ENCODE measurements at places on chromosomes 3 and 15.
A peak's percentile ranks its signal among the peaks of the same experiment; 100 is the strongest.

- no peak for DNase-seq
Measured at GRCh38 chr3:22585911-22586310, 617.2 kb upstream of the UBE2E2 start.

GRCh38 chr3:99006686-99007085, 105.2 kb upstream of the DCBLD2 start:
- no peak for DNase-seq

DNA sequence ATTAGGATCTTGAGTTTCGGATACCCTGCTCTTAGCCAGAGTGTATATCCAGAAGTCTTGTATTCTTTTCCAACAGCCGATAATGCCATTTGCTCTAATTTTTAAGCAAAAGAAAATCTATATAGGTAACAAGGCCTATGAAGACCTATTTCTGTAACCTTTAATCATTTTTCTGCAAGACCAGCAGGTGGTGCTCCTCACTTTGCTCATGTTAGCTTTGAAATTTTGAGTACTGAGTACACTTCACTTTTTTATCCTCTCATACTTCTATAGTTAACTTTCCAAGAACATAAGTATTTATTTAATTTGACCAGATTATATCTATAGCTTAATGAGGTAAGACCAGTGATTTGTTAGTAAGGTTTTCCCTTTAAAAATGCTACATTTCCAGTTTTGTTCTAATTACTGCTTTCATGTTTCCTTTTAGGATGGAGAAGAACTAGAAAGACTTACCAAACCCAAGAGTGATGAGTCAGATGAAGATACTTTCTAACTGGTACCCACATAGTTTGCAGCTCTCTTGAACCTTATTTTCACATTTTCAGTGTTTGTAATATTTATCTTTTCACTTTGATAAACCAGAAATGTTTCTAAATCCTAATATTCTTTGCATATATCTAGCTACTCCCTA, 20.5 kb downstream of the SLC35A5 start:
- DNase-seq = peak; percentile 3

DNA sequence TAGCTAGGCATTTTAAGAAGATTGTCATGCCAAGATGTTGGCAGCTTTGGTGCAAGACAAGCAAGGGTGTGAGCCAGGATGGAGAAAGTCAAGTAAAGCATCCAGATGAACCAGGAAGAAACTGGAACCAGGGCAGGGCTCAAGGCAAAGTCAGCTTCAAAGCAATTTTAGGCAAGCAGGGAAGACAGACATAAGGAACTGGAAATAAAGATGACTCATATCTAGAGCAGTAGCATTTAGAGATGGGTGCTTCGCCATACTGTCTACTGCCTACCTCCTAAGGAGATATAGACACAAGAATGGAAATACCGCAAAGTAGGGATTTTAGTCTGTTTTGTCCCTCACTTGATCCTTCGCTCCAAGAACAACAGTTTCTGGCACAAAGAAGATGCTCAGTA, 59.9 kb downstream of the RYR3 start:
- no peak for DNase-seq

- DNase-seq = no peak
Measured at GRCh38 chr3:63687278-63688225, 35.1 kb downstream of the SNTN start.

GRCh38 chr15:25700916-25701315, 162.2 kb downstream of the ATP10A start:
- no peak for DNase-seq

- no peak for DNase-seq
Measured at GRCh38 chr3:188598894-188599293, 444.9 kb downstream of the LPP start.

DNA sequence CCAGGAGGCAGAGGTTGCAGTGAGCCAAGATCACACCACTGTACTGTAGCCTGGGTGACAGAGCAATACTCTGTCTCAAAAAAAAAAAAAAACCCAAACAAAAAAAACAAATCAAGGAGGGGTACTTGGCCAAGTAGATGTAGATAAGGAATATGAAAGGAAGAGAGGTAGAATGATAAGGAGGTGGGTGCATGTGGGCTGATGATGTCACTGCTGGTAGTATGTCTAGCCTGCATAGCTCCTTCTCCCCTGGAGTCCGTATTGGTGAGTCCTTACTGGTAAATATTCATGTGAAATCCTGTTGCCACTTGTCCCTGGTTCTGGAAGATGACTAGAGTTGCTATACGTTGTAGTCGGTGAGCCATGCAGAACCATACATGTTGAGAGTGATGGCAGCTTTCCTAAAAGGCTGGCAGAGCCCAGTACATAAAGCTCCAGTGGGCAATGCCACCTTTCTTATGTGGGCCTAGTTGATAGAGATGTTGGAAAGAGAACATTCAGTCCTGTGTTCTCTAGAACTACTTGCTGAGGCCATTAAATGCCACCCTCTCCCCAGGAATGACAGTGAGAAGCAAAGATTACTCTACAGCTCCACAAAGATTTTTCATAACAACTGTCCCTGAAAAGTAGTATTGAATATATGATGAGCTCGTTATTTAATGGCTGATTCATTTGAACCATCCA, 11.0 kb downstream of the KAT2B start:
- DNase-seq = no peak

DNA sequence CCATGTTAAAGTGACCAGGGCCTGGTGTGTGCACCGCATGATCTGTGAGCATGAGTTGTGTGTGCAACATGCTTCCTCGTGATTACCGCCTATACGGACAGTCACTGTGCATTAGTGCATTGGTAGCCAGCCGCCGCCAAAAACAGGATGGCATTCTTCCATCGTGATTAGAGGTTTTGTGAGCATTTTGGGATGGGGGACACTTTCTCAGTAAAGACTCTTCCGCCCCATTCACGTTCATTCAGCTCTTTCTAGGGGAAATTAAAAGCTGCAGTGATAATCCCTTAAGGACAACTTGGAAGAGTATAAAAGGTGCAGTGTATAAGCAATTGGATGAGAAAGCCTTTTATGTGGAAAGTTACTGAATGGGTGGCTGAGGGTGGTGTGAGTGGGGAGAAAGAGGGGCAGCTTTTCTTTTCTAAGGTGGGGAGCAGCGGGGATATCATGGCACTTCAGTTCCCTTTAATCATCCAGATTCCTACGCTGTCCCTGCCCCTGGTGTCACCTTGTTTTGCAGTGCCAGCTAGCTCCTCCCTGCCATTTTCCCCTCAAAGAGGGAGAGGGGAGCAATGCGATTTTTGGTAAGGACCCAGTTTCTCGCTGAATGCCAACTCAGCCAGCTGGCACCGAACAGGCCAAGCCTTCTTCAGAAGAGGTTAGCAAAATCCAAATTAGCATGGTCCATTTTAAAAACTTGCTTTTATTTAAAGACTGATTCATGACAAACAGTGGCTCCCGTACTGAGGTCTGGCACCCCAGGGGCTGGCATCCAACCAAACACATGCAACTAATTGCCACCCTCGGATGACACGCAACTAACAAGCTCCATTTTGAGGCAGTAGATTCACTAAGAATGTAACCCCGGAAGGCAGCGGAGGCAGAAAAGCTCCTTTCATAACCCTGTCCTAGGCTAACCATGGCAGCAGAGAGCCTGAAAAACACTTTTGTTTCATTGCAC, 447.8 kb downstream of the FHIT start:
- DNase-seq = no peak

DNA sequence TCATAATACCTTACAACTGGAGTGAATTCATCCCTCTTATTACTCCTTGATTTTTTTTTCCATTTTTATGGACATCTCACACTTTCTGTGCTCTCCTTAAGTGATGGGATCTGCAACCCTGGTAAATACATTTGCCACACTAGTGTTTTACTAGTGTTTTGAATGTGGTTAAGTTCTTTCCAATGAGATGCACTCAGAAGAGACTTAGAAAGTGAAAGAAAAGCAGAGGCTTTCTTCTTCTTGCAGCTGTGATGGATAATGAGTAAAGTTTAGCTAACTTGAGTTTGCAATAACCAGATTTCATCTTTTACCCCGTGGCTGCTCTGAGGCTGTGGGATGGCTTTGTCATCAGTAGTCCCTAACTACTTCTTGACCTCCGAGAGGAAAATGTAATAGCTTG, 1248.4 kb downstream of the NSUN3 start:
- DNase-seq = no peak

DNA sequence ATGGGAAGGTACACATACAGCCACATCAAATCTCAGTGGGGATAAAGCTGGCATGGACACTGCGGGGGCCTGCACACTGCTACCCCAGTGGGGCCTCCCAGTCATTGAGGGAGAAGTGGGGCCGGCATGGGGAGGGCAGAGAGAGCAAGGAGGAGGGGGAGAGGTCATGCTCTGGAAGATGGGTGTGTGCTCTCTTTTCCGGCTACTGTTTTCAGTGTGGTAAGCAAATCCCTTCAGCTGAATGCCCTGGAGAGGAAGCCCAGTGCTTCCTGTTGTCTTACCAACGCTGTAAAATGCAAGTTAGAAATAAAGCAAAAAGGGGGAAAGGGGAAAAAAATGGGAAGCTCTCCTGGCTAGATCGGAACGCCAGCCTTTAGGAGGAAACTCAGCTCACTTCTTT, 30.8 kb downstream of the NRROS start:
- no peak for DNase-seq

GRCh38 chr3:141816958-141817357, 53.8 kb downstream of the GRK7 start:
- DNase-seq = no peak

DNA sequence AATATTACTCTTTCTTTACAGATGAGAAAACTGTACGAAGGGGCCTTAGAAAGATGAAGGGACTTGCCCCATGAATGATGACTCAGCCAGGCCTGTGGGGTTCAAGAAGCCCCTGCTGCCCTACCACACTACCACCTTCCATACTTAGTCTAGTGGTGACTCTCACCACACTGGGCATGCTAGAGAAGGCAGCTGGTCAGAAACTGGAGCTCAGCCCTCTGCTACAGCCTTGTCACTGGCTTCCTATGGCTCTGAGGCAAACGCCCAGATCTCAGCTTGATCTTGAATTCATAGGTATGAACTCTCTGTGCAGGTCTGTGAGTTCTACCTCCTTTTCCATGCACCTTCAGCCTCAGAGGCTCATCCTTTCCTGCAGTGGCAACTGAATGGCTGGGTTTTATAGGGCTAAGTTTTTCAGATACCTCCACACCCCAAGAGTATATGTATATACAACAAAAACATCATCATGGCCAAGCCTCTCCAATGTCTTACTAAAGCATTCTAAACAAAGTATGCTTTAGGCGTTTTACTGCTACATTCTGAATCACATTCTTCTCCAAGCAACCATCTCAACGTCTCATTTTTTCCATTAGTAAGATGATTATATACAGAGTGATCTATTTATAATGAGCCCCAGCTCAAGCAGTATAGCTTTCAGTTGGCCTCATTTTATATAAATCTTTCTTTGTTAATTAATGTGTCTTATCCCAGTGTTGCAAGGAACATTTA, 234.1 kb downstream of the GREM1 start:
- DNase-seq = no peak

GRCh38 chr3:127732303-127732702, 59.6 kb downstream of the ABTB1 start:
- no peak for DNase-seq

GRCh38 chr3:110593749-110594148, 477.9 kb upstream of the NECTIN3 start:
- no peak for DNase-seq

DNA sequence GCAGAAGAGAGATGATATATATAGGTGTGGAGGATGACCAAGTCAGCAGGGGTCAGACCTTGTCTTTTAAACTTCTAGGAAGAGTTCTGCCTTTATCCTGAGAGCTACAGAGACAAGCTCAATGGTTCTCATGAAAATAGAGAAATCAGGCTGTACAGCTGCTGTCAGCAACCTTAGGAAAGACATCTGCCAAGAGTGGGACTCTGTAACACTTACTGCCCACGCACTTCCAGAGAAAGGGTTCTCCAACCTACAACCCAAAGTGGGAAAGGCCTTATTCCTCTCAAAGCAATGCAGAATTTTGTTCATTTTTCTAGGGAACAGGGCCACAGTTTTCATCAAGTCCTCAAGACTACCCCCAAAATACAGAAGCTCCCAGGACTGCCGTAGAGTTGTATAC, 138.7 kb downstream of the STT3B start:
- DNase-seq = no peak

GRCh38 chr15:96354731-96355567, 24.4 kb downstream of the NR2F2 start:
- no peak for DNase-seq

GRCh38 chr3:74643636-74644035, 29.2 kb upstream of the CNTN3 start:
- DNase-seq = no peak

- DNase-seq = no peak
Measured at GRCh38 chr3:35524856-35525255, 114.5 kb upstream of the ARPP21 start.

GRCh38 chr15:55977231-55977630, 16.2 kb downstream of the NEDD4 start:
- DNase-seq = no peak

- peak; percentile 73 for DNase-seq
Measured at GRCh38 chr3:52220380-52221026, 4.9 kb downstream of the TLR9 start.

- no peak for DNase-seq
Measured at GRCh38 chr3:65168547-65168946, 480.7 kb upstream of the ADAMTS9 start.

DNA sequence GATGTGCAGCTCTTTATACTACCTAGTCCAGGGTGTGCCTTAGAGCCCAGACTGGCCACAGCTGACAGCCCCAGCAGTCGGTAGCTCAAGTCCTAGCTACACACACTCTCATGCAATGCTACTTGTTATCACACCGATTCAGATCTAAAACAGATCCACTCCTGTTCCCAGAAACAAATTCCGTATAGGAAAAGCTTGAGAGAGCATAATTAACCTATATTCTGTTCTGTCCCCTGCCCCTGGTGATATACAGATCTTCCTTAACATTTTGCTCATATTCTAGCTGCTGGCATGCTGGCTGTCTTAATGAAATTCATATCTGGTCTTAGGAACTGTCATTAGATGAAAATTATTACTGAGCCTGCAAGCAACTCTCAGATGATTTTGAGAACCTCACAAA, 204.3 kb downstream of the SOX2 start:
- no peak for DNase-seq

DNA sequence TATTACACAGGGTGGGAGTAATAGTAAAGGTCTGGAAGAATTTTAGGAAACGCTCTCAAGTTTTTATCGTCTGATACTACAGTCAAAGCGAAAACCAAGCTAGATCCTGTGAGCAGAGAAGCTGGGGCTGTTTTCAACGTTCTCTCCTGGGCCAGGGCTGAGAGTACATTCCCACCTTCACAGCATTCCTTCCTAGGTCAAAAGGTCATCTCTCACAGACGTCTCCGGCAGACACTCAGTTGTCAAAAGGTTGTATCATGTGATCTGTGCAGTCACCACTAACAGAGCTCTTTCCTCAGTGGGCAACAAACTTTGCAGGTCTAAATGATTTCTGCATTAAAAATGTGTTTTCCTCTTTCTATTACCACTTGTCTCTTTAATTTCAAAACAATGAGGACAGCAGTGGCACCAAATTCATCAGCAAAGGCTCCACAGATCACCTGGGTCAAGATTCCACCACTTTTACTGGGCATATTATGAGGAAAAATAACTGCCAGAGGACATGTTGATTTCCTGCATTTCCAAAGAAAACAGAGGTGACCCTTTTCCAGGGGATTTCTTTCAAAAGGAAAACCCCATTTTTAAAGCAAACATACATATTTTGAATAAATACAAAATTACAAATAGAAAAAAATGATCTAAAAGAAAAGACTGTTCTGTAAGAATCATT, 41.9 kb downstream of the MEIS2 start:
- no peak for DNase-seq

- peak; percentile 21 for DNase-seq
Measured at GRCh38 chr3:14467814-14468620, 65.6 kb downstream of the SLC6A6 start.

GRCh38 chr3:171453180-171453886, 6.9 kb downstream of the TNIK start:
- no peak for DNase-seq

Data from GDM1 (cell line).